ENCODE measurements at places on chromosomes 4 and X.

DNA sequence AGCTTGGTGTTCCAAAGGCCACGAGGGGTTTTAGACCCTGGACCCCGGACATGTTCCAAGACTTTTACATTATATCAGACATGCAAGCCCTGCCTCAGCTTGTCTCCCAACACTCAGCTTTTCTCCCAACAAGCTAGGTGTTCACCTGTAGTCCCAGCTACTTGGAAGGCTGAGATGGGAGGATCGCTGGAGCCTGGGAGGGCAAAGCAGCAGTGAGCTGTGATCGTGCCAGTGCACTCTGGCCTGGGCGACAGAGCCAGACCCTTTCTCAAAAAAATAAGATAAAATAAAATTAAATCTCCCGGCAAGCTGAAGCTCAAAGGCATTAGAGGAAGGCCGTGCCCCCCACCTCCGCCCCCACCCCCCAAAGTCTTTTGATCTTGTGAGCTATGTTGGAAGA, 13.7 kb downstream of the CTAG1A start:
- DNase-seq: no peak

DNA sequence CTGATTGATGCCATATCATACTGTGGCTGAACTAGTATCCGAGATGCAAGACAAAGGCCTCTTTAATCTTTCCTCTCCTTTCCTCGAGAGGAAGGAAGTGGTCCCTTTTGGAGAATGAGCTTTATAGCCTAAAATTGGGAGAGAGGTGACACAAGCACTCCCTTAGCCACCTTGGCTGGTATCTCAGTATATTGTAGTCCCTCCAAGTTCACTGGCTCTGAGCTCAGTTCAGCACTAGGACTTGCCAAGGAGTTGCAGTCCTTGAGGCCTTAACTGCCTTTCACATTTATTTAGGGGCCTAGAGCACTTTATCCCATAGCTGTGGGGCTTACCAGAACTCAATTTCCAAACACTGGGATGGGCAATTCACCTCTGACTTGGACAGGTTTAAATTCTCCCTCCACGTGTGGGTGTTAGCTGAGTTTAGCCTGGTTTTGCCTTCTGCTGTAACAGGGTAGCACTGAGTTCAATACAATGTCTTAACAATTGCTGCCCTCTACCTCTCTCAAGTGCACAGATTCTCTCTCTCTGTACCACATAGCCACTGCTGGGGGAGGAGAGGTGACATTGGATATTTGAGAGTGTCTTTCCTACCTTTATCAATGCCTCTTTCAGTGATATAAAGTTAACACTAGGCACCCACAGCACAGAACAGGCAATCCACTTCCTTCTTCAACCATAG, 216.4 kb downstream of the TECRL start:
- no peak for DNase-seq

DNA sequence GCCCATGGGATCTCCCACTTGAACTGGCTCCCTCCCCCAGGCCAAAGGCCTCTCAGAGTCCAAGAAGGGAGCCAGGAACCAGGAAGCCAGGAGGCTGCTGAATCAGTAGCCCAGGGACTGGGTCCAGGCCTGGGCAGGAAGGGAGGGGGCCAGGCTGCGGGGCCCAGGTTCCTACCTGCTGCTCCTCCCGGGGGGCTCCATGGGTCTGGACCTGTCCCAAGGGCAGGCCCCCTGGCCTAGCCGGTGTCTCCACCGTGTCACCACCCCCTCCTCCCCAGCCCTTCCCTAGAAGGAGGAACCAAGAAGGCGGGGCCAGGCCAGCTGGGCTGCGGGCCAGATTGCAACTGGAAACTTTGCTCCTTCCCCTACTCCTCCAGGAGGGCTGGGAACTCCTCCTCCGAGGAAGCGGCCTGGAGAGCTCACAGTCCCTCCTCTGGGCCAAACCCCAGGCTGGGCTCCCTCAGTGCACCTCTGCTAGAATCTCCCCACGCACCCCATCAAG, at the start of gene IQSEC2:
TSS of gene IQSEC2 (minus strand) at position 264 of the 502 bp plus-strand sequence.
- peak; percentile 91 for DNase-seq

GRCh38 chrX:48025561-48025960, 18.8 kb downstream of the SPACA5 start:
- peak; percentile 67 for DNase-seq

DNA sequence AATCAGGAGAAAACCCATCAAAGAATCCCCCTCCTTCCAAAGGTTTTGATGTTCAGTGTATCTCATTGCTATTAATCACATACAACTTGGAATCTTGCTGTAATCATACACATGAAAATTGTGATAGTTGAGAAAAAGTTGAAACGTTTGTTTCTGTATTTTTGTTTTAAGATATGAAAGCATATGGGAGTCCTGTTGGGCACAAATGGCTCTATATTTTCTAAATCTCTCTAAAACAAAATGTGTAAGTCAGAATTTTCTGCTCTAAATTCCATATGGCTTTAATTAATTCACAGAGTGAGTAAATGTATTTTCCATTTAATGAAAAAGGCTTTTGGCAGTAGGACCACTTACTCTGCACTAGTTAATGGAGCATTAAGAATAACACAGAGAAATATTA, 140.2 kb downstream of the MOSPD2 start:
- DNase-seq: no peak

DNA sequence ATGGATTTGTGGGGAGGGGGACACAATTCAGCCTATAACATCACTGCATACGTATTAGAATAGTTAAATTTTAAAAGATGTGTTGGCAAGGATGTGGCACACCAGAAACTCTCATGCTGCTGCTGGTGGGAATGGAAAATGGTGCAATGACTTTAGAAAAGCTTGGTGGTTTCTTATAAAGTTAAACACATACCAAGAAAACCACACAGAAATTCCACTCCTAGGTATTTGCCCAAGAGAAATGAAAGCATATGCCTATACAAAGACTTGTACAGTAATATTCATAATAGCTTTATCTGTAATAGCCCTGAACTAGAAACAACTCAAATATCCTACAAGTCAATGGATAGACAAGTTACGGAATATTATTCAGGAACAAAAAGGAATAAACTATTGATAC, 71.3 kb upstream of the PDHA1 start:
- peak; percentile 37 for DNase-seq
